Mesothelial cell of epicardium (in vitro differentiated cells): ENCODE measurements at places on chromosomes 1 and 21. TPM values are rescaled to one million over a fixed set of nuclear protein-coding genes. Genes with fewer than 3 reads are reported as not detected.

Gene HSPB7
- 5.0 to 6.3 TPM (median 6.3 TPM) in 3 replicates for total RNA-seq

Gene COG2
- total RNA-seq = 22.4 to 23.6 TPM (median 23.0 TPM) in 3 replicates

- DNase-seq = no peak
These were observed 2.3 kb downstream of the PIK3R3 start for GRCh38 chr1:46130121-46130520.

Gene S100A16
- total RNA-seq = 22.1 to 24.8 TPM (median 22.4 TPM) in 3 replicates

- DNase-seq = no peak
These were observed 30.1 kb upstream of the SRP9 start for GRCh38 chr1:225747566-225747965.

DNA sequence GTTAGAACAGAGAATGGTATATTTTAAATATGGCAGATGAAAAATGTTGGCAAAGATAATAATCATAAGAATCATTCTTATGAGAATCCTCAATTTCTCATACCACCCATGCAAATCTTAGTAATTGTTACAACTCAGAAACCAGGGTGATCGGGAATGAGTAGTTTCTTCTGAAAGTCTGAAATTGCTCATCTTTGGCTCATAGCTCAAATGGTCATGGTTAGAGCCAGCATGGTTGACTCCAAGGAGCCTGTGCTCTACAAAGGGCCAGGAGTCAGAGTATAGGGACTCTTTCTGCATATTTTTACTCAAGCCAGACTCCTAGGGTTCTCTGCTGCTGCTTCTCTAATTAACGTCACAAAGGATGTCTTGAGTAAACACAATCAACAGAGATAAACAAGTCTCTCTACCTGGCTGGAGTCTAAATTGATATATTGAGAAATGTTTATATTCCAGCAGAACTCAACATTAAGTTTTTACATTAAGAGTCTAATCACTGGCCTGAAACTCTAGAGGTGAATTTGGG, 1.9 kb upstream of the ETV3 start:
- no peak for DNase-seq

GRCh38 chr1:182720463-182720862, 36.1 kb upstream of the RGS8 start:
- DNase-seq = no peak

- DNase-seq = no peak
These were observed 24.5 kb downstream of the HTR6 start for GRCh38 chr1:19689085-19689757.
